ENCODE measurements at places on chromosomes 7 and 10.

- DNase-seq, result peak; percentile 28
Observed at GRCh38 chr7:140402178-140402835, 1.6 kb upstream of the RAB19 start.

DNA sequence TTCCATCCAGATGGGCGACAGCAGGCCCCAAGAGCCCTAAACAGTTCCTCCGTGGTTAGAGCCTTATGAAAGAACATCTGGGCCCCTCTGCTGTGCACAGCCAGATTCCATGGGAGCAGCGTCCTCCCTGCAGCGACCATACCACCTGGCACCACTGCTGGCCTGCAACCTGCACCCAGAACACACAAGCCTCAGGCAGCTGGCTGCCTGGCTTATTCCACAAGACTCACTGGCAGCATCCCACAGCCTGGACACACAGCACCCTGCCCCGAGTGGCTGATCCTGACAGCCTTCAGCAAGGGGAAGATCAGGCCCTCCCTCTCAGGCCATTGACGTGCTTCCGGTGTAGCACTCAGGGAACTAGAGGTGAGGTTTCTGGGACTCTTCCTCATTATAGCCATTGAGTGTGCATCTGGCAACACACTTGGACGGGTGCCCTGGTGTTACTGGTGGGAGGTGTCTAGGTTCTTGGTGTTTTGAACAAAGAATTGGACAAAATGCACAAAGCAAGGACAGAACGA is 33.7 kb upstream of the ERCC6 start:
- DNase-seq, result no peak

- peak; percentile 94 for DNase-seq
Observed at GRCh38 chr10:17510242-17510908, 56.0 kb upstream of the ST8SIA6 start.

DNA sequence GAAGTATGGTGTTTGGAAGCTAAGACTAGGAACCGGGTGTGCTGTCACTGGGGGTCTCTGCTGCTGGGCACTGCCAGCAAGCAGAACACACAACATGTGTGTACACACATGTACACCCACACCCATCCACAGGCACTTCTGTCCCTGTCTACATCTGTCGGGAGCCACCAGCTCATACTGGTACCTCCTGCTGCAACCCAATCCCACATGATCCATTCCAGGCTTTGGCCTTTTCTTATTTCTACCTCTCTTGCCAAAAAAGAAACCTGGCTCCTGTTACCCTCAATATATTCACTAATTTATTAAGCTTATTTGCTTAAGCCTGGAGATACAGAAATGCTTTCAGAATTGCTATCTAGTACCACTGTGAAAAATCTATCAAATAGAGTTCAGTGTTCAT is 246.0 kb downstream of the DIP2C start:
- DNase-seq, result no peak

GRCh38 chr7:111090846-111091245 is at the start of gene LRRN3:
Gene LRRN3 (plus strand): TSS chr7:111091127. CDS start chr7:111122773, 31,646 bp downstream.
- no peak for DNase-seq

GRCh38 chr7:106201164-106201563 is 83.6 kb downstream of the NAMPT start:
- no peak for DNase-seq

DNA sequence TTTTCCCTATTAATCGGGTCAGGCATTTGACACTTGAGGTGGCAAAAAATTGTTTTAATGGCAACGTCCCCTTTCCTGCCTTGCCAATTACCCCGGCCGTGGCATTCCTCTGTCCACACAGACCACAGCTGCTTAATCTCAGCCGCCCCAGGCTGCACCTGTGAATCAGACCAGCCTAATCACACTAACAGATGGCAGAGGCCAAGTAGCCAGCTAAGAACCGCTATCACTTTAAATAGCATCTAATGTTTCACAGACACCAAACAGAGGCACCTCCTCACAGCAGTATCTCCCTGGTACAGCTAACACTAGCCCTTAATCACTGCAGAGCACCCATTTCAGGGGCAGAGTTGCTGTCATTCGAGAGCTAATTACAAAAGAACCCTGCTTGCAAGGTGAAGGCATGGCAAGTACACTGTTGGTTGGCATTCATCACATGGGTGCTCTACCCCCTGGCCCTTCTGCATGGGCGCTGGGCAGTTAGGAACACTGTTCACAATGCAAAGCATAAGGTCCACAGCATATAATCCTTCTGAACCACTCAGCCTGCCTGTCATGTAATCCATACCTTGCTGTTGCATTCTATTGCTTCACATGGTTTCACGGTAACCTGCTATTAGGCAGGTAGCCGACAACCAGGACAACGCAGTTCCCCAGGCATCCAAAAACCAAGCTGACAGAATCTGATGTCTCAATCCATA is 38.8 kb downstream of the FGFR2 start:
- no peak for DNase-seq

DNA sequence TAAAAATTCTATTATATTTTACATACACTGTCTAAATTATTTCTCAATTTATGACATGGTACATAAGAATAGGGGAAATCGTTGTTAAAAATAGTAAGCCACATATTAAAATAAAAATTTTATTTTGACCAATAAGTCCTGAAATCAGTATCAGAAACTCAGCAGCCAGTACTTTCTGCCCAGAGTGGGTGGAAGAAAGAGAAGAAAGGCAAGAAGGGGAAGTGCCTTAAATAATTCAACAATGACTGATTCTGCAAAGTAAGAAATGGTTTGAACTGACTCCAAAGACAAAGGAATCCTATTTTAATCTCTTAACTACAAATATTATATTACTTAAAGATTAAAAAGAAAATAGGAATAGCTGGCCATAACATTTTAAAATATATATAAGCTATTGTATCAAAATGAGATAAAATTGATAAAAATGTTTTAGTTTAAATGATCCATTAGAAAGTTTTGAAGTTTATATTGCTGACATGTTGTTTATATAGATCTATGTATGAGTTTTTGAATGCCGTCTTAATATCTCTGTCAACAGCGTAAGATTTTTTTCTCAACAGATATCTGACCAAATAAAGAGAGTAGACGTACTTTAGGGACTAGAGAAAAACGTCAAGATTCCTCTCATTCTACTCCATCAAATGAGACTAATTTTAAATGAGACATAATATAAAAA is 30.2 kb upstream of the NRCAM start:
- DNase-seq, result peak; percentile 10

DNA sequence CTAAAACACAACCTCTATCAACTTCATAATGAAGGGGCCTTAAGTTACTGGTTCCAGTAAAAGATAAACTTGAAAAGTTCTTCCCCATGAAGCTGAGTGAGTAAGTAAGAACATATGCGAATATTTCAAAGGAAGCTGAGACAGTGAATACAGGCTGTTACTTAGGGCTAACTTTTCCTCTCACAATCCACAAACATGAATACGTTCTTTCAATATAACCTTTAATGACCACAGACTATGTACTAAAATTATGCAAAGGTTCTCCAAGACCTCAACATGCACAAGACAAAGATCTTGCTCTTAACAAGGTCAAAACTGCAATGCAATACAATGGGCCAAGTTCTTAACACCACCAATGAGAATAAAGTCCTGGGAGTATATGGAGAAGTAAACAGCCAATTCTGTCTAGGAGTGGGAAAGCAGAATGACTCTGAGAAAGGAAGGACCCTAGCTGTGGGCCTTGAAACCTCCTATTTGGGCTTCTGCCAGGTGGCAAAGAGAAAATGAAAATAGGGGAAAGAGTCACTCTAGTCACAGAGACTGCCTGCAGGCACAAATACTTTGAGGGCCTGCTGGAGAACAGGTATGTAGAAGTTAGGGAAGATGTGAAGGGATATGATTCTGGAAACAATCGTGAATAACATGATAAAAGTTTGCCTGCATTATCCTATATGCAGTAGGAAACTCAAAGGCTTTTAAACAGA is 43.7 kb downstream of the OSBPL3 start:
- peak; percentile 40 for DNase-seq

GRCh38 chr7:130669085-130669700 is 645 bp upstream of the COPG2 start:
- DNase-seq, result peak; percentile 38

GRCh38 chr7:68245688-68246087 is 1249.1 kb downstream of the TYW1 start:
- DNase-seq, result no peak

- DNase-seq, result peak; percentile 3
Observed at GRCh38 chr7:120272701-120273475, at the start of gene KCND2. Gene KCND2 (plus strand): TSS chr7:120273175.

DNA sequence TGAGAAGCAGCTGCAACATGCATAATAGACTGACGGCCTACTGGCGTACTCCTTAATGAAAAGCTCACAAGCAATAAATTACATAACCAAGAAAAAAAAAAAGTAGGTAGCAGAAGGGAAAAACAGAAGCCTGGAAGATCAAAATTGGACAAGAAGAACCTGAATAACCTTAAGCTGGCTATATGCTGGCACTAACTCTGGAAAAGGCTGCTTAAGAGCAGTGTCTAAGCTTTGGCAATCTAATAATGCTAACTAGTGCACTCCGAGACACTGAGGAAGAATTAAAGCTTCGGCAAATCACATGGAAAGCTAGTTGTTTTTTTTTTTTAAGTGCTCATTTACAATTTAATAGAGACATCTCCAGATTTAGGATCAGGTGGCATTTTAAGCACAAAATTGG is 441.9 kb downstream of the PARD3 start:
- no peak for DNase-seq

DNA sequence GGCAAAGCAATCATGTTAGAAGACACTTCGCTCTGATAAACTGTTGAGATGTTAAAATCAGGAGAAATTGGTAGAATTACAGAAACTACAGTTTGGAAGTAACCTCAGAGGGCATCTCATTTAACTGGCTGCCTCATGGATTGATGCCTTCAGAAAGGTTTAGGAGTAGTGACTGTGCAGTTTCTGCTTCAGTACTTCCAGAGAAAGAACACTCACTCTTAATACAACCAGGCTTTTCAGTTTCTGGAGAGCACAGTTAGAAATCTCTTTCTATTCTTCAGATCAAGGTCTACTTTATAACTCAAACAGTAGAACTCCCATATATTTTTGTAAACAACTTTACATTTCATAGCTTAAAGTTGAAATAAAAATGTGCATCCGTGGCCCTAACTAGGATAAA is 1358.9 kb upstream of the LRRTM3 start:
- no peak for DNase-seq

- peak; percentile 33 for DNase-seq
Observed at GRCh38 chr7:90345595-90346335, 751 bp upstream of the GTPBP10 start.

DNA sequence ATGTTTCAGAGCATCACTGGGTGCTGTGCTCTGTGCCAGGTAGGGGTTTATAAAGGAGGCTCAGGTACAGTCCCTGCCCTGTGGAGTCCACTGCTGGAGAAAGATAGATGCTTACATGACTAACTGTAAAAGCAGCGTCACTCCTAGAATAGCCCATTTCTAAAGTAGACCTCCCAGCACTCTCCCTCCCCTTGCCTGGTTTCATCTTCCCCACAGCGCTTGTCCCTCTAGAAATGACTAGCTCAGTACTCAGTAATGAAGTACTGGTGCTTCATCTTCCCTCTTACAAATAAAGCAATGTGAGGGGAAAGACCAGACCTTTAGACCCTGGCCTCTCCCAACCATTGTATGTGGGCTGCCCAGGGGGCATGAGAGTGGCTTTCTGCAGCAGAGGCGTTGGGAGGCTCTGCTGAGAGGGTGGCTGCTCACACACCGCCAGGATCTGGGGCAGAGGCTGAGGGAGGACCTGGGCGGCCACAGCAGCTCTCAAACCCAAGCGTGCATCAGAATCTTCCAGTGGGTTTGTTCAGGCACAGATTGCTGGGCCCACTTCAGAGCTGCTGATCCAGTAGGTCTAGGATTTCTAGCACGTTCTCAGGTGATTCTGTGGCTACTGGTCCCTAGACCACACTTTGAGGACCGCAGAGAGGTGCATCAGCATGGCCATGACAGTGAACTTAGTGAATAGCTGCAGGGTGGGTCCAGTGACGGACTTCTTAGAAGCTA is 110.3 kb upstream of the ANLN start:
- no peak for DNase-seq

DNA sequence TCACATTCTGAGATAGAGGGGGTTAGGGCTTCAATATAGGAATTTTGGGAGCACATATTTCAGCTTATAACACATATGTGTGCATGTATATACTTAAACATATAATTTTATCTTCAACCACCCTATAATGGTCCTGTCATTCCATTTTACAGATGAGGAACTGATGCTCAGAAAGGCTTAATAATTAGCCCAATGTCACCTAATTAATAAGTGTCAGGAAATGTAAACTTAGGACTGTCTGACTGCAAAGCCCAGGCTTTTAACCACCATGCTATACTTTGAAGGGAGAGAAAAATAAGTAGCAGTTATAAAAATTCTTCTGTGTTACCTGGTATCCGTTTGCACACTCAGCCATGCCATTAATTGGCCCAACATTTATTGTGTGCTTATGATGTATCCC is 172.6 kb downstream of the SKIDA1 start:
- no peak for DNase-seq

- no peak for DNase-seq
Observed at GRCh38 chr7:157347217-157347904, 10.6 kb downstream of the DNAJB6 start.

DNA sequence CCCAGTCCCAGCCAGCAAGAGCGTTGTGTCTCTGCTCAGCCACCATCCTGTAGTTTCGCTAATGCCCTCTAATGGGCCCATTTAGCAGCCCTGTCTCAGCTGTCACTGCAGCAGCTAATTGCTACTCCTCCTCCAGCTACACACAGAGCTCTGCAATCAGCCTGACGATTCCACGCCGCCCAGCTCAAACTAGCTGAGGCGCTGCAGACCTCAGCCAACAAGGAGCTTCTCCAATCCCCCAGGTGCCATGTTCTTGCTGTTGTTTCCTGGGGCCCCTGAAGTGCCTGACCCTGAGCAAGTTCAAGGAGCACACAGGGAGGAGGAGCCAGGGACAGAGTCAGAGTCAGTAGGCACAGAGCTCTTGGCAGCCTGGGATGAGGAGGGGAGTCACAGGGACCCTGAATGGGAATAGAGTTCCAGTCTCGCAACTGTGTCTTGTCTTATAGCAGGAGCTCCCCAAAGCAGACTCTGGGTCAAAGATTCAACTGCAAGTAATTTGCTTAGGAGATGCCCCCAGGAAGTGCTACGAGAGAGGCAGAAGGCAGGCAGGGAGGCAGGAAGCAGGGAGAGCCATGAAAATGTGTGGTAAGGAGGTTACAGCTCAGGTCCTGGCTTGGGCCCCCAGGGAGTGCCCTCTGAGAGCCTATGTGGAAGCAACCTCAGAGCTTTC is 135.8 kb upstream of the UNC5B start:
- DNase-seq, result no peak

DNA sequence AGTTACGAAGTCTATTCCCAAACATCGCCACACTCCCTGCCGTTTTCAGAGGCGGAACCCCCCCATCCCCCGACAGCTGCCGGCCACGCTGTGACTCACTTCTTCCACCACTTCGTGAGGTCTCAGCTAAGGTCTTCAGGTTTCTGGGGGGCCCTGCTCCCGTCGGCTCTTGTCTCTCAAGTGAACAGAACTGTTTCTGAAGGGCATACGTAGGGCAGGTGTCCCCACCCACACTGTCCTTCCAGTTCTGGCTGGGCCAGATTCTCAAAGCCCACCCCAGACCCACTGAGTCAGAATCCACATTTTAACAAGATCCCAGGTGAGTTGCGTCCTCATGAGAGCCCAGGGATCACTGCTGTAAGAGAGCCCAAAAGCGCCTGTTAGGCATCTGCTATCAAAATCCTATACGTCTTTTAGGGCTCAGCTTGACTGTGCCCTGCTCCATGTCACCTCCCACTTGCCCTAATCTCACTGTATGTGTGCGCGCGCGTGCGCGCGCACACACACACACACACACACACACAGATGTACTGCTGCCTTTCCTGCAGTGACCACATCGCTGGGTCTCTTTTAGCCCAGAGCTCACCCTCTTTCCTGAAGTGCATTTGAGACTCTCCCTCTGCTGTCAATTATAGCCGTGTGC is 78.8 kb downstream of the PROSER2 start:
- peak; percentile 73 for DNase-seq

GRCh38 chr10:104527013-104527412 is 114.1 kb upstream of the SORCS3 start:
- DNase-seq, result no peak

All from hematopoietic multipotent progenitor cell treated with erythropoietin and hydrocortisone succinate and interleukin-3 and kit ligand, for 4 days (in vitro differentiated cells).